Osteoblast (primary cell): ENCODE measurements at places on chromosomes 11 and 22.

DNA sequence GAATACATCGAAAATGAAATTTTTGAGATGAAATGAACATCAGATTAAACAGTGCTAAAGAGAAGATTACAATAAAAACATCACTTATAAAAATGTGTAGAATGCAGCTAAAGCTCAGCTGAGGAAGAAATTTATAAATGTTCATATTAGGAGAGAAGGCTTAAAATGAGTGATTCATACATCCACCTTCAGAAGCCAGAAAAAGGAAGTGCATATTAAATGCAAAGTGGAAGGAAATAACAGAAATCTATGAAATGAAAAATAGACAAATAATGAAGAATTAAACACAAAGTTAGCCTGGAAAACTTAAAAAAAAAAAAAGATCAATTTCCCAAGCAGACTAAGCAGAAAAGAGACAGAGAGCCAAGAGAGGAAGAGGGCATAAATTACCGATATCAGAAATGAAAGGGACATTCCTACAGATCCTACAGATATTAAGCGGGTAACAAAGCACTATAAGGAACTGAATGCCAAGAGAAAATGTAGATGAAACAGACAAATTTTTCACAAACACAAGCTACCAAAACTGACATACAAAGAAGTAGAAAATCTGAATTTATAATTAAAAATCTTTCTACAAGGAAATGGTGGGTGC lies 7.2 kb upstream of the MOB2 start:
- peak; percentile 38 for DNase-seq

- DNase-seq, result no peak
Observed at GRCh38 chr11:129747071-129747470, 68.6 kb upstream of the TMEM45B start.

DNA sequence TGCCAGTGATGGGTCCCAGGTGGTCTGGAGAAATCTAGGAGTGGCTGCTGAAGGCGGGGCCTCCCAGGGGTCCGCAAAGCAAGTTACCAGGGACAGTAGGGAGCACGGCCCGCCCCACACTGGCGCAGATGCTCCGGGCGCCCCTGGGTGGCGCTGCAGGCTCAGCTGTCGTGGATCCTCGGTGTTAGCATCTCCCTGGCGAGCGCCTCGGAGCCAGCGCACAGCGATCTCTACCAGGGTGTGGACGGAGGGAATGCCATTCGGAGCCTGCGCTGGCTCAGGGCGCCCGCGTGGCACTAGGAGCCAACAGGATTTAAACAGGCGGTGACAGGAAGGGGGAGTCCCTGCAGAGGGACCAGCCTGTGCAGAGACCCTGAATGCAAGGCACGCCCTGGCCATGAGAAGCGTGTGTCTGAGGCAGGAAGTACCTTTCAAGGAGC lies 20.2 kb downstream of the FADS3 start:
- peak; percentile 99 for DNase-seq

DNA sequence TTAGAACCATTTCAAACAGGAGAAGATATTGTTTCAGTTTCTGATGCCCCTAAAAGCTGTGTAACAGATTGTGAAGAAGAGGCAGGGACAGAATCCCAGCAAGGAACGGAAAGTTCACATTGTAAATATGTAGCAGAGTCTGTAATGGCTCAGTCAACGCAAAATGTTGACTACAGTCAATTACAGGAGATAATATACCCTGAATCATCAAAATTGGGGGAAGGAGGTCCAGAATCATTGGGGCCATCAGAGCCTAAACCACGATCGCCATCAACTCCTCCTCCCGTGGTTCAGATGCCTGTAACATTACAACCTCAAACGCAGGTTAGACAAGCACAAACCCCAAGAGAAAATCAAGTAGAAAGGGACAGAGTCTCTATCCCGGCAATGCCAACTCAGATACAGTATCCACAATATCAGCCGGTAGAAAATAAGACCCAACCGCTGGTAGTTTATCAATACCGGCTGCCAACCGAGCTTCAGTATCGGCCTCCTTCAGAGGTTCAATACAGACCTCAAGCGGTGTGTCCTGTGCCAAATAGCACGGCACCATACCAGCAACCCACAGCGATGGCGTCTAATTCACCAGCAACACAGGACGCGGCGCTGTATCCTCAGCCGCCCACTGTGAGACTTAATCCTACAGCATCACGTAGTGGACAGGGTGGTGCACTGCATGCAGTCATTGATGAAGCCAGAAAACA lies 40.8 kb downstream of the IGLL1 start:
- peak; percentile 76 for DNase-seq

DNA sequence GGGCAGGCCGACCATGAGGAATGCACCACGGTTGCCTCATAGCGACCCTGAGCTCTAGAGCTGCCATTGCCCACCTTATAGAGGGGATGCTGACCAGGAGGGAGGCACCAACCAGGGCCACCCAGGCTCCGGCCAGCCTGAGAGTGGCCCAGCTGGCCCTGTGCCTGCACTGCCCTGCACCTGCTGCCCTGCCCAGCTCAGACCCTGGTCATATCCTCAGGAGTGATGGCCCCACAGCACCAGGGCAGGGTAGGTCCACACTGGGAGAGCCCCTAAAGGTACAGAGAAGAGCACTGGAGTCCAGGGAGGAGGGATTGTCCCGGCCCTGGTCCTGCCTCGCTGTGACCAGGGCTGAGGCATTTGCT lies 127.8 kb downstream of the MED15 start:
- no peak for DNase-seq

- no peak for DNase-seq
Observed at GRCh38 chr11:15198284-15198683, 83.6 kb downstream of the INSC start.

DNA sequence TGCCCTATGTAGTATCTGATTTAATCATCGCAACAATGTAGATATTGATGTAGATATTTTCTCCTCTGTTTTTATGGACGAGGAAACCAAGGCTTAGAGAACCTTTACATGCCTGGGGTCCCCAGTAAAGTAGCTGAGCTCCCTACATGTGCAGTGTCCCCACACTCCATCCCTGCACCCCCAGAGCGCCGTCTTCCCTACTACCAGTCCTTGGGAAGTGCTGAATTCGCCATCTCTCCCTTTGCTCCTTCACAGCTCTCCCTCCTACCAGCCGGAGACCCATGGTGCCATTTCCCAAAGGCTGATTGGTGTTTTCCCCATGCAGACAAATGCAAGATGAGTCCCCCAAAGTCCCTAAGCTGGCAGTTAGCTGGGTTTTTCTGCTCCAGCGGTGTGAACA lies 86.0 kb downstream of the CEP164 start:
- DNase-seq, result peak; percentile 41
